HuH-7 (cell line): ENCODE measurements at places on chromosomes 13 and 19.
A peak's percentile ranks its signal among the peaks of the same experiment; 100 is the strongest.

GRCh38 chr13:25210842-25211569, 38.9 kb upstream of the AMER2 start:
- no peak for DNase-seq

GRCh38 chr19:10699650-10700335, 1.4 kb upstream of the QTRT1 start:
- DNase-seq: peak; percentile 55

DNA sequence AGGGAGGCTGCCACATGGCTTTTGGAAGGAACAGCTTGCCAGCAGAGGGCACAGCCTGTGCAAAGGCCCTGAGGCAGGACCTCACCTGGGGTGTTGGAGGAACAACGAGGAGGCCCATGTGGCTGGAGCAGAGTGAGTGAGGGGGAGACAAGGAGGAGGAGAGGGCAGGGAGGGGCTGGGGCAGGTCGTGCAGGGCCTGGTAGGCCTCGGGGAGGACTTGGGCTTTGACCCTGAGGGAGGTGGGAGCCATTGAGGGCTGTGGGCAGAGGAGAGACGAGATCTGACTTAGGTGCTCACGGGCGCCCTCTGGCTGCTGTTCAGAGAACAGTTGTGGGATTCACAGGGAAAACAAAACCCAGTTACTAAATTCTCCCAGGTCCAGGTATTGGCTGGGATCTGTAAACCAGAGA, 25.2 kb downstream of the ZNRF4 start:
- peak; percentile 47 for DNase-seq

GRCh38 chr19:38032951-38033350, 125.9 kb downstream of the SIPA1L3 start:
- no peak for DNase-seq

DNA sequence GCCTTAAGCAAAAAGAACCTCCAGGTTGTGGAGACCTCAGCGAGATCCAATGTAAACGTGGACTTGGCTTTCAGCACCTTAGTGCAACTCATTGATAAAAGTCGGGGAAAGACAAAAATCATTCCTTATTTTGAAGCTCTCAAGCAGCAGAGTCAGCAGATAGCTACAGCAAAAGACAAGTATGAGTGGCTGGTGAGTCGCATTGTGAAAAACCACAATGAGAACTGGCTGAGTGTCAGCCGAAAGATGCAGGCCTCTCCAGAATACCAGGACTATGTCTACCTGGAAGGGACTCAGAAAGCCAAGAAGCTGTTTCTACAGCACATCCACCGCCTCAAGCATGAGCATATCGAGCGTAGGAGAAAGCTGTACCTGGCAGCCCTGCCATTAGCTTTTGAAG, 58.5 kb downstream of the ARHGAP35 start:
- DNase-seq: no peak

DNA sequence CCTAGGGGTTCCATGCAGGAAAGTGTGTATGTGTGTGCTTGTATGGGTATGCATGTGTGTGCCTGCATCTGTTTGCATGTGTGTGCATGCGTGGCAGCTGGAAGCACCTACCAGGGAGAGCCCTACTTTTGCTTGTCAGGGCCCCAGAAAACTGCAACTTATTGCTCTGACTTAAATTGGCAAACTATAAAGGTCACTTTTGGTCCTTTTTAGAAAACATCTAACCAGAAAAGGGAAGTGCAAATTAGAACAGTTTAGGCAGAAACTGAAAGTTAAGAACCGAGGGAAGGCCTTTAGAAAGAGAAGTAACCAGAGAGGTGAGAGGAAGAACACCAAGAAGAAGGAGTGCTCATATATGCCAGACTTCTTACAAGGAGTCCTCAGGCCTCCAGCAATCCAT, 32.5 kb downstream of the DLEU7 start:
- no peak for DNase-seq

DNA sequence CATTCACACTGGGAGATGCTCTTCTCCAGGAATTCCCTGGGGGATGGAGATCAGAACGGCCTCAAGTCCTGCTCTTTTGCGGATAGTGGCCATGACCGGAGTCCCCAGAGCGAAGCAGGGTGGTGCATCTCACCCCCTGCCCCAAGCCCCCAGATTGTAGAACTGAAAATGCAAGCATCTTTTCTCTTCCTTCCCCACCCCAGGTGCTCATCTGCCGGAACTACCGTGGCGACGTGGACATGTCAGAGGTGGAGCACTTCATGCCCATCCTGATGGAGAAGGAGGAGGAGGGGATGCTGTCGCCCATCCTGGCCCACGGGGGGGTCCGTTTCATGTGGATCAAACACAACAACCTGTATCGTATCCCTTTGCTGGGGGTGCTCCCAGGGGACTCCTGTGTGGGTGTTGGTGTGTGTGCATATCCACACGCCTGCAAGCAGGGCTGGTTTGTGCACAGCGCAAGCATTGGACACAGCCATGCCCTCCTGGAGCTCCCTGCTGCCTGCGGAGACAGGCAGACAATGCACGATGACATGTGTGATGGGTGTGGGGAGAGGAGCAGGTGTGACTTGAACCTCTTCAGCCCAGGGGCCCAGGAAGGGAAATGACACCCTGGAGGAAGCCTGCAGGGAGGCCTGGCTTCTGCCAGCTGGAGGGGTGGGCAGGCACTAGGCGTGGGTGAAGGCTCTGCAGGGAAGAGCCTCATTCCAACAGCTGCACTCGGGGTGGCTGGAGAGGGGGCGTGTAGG, 5.7 kb downstream of the AP1M1 start:
- no peak for DNase-seq

DNA sequence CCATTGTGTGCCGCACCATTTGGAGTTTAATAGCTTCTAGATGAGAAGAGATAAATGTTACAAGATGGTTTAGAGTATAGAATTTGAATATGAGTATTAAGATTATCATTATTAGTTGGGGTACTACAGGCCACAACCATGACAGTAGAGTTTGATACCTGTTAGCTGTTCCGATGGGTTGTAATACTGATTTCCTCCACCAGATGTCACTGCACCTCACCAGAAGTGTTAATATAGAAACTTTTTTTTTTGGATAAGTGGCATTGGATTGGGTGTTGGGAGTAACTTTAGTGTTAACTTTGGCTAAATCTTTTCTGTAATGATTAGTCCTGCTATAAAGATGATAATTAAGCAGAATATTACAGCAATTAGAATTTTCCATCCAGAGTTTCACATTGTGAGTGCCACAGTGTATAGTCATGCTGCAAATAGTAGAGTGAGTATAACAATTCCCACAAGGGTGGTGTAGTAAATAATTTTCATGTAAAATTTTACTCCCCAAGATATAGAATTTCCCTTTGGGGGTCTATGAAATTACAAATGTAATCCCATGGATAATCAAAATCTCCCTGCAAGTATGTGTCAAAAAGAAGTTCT, 56.3 kb downstream of the PSG3 start:
- no peak for DNase-seq

GRCh38 chr19:47313754-47314295, 4.2 kb downstream of the C5AR1 start:
- no peak for DNase-seq

DNA sequence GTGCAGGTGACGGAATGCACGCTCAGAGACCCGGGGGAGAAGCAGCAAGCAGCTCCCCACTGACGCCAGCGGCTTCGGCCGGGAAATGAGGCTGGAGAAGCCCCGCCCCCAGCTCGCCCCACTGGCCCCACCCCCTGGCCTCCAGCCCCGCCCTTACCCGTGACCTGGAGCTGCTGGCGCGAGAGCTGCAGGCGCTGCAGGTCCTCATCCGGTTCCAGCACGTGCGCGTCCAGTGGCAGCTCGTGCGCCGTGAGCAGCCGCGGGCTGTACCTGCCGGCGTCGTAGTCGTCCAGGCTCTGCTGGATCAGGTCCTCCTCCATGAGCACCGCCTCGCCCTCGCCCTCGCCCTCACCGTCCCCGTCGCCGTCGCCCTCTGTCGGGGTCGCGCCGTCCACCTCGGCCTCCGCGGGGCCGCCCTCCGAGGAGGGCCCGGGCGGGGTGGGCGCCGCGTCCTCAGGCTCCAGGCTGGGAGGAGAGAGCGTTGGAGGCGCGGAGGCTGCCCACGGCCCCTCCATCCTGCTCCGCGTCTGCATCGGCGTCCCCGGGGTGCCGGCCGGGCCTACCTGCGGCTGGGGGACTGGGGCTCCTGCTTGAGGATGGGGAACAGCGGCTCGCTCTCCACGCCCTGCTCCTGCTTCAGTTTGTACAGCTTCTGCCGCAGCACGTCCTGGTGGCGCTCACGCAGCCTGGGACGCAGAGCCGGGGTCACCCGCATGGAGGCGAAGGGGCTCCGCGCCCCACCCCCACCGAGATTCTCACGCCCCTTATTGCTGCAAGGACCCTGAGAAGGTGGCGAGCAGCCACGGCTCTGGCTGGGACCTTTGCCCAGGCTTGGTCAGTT, 6.4 kb upstream of the TBXA2R start:
- DNase-seq: no peak

DNA sequence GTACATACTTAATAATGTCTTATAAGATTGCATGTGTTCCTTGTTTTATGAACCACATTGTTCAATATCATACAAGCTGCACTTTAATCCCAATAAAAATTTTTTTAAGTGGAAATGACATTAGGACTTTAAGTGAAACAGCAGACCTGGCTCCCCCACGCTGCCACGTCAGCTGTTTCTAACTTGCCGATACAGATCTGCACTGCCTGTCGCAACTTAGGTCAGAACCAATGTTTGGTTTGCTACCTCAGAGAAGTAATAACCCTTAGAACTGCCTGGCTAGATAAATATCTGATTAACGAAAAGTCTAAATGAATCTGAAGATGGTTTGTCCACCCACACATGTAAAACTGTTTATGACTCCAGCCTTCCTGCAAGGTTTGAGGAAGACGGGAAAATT, 327.5 kb upstream of the DACH1 start:
- DNase-seq: no peak

GRCh38 chr19:939922-940321, 14.1 kb downstream of the ARID3A start:
- DNase-seq: no peak

DNA sequence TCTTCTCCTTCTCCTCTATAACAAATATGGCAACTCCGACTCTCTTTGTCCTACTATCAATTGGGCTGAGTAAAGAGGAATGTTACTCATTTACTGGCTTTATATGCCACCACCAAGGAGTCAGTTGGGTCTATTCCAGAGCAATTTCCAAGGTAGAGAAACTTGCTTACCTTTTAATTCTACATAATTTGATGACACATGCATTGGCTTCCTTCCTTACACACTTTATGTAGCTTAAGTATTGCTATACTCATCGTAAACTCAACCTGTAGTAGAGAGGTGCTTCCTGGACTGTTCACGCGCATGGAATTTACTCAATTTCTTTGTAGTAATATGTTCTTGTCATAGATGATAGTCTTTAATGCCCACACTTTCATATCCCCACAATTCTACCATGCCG, 160.7 kb downstream of the LMO7 start:
- no peak for DNase-seq

DNA sequence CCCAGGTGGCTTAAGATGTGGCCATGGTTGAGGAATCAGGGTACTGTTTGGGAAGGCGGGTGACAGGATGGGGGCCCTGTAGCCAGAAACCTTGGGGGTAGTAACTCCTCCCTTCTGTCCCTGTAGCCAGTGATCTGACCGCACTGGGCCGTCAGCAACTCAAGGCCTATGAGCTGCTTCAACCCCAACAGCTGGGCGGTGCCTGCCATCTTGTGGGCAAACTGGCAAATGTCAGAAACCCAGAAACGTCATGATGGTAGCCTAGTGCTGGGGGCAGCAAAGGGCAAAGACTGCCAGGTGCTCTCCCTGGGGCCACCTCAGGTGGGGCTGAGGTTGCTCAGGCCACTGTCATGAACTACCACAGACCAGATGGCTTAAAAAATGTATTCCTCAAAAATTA, 3.5 kb downstream of the COPE start:
- peak; percentile 86 for DNase-seq

DNA sequence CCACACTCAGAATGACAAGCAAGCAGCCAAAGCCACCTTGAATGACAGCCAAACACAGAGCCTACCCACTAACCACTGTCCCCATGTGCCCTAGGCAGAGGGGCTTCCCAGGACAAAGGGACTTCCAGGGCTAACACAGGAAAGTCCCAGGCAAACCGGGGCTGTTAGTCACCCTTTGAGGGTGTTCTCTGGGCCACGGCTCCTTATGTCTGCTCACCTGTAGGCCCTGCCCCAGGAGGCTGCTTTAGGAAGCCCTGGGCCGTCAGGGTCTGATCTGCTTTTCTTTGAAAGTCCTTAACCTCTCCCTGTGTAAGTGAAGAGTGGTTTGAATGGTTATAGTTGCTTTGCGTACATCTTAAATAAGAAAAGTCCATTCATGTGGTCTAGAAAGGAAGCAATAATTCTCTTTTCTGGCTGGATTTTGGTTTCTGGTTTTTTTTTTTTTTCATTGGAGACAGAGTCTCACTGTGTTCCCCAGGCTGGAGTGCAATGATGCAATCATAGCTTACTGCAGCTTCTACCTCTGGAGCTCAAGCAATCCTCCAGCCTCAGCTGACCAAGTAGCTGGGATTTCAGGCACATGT, 161.4 kb downstream of the EFNB2 start:
- DNase-seq: no peak

- no peak for DNase-seq
Observed at GRCh38 chr13:45367358-45367757, 26.4 kb upstream of the TPT1 start.

- DNase-seq: no peak
Observed at GRCh38 chr13:106480351-106480910, 55.0 kb downstream of the EFNB2 start.

GRCh38 chr19:31597616-31598015, 248.4 kb upstream of the TSHZ3 start:
- DNase-seq: no peak

DNA sequence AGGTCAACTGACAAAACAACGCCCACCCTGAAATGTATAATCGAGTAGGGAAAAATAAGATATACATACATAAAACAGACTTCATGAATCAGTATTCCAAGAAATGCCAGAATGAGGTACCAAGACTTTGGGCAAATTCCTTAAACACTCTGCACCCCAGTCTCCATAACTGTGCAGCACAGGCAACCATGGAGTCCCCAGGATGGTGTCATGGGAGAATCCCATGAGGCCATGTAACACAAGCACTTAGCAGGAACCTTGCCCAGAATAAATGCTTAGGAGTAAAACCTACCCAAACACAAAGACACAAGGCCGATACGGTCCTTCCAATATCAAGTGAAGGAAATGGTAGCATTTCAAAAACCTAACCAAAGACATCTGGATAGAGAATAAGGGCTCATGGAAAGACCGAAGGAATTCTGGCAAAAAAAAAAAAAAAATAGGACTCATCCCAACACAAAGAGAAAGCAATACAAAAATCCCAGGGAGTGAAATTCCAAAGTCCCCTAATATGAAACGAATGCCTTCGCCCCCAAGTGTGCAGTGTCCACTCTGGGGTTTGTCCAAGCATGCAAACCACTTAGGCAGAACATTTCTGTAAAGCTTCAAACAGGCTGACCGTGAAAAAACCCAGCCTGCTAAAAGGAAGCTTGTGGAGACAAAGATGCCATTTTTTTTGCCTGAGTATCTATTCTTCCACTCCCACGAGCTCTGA, 11.1 kb downstream of the ZC3H4 start:
- no peak for DNase-seq

DNA sequence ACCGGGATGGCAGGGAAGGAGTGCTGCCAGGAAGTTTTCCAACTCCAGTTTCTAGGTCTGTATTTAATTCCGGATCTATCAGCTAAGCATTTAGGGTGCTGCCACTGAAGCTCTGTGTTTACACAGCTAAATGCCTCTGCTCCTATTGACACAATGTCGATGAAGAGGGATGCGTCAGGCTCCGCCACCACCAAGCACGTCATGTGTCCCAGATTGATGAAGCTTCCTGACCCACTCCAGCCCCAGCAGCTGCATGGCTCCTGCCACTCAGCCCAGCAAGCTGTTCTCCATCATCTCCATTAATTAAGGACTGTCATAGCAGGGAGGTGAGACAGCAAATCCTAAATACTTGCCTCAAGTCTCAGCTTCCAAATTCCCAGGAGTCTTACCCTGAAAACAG, 435.2 kb upstream of the ZNF507 start:
- no peak for DNase-seq
